ENCODE measurements at places on chromosomes 1 and 21.

DNA sequence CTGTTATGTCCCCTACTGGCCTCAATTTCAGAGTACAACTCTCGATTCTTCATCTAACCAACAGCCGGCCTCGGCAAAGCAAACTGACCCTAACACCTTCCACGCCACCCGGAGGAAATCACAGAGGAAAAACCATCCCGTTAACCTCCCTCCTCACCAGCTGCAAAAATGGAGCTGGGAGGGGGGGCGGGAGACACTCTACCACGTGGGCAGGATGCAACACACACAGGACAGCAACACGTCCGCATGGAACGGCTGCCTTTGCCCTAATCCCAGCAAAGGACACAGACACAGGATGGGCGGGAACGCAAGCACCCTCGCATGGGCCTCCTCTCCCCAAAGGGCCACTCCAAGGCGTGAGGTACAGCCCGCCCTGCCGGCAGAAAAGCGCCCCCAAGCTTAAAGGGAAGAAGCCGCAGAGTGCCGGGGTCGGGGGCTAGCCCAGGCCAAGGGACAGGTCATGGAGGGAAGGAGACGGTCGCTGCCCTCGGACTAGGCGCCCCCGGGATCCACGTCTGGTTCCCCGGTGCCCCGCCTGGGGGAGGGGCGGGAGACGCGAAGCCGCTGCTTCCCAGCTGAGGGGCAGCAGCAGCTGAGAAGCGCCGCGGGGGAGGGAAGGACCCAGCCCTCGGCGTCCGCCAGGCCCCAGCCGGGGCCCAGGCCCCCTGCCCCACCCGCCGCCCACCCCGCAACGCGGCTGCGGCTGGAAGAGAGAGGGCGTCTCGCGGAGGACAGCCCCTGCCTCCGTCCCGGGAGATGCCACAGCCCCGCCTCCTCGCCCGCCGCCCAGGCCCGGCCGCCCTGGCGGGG, 590 bp downstream of the FOXJ3 start:
- DNase-seq: no peak

GRCh38 chr1:113244112-113244820, 146.0 kb upstream of the MAGI3 start:
- DNase-seq: no peak

DNA sequence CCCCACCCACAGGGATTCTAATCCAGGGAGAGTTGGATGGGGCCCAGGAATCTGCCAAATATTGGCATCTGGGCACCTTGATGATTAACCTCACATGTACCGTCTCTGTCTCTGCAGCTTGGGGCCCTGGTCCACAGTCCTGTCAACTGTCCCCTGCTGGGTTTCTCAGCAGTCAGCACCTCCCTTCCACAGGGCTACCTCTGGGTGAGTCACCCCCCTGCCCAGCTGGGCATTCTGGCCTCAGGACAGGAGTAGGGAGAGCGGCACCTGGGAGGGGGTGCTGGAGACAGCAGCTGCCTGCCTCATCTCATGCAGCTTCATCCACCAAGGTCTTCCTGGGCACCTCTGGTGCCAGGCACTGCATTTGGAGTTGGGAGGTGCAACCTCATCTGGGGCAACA, 100.6 kb upstream of the ACTL8 start:
- no peak for DNase-seq

DNA sequence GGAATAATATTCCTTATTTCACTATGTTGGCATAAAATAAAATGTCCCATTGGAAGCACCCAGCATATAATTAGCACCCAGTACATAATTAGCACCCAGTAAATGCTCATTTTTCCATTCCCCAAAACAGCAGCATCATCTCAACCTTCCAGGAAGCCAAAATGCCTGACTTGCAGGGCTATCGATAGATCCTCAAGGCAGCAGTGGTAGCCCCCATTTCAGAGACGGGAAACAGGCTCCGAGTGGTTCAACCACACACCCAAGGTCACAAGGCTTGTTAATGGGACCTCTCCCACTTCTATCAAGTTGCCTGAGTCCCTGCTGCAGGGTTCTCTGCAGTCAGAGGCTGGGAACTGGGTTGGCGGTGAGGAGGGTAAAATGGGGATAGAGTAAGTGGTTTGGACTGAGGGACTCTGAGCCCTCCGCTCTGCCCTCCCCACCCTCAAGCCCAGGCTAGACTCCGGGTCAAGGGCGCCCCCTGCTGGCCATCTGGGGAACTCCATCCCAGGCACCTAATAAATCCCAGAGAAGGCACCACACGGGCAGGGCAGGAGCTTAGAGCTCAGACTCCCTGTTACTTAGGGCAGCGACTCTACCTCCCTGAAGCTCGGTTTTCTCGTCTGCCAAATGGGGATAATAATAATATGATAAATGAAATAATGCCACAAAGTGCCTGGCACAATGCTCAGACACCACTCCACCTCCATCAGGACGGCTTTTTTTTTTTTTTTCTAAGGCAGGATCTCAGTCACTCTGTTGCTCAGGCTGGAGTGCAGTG, 21.9 kb upstream of the LAPTM5 start:
- DNase-seq: peak; percentile 100

GRCh38 chr21:39850333-39850732, 16.9 kb upstream of the PCP4 start:
- no peak for DNase-seq

- DNase-seq: no peak
Measured at GRCh38 chr21:44763050-44763378, 38.6 kb downstream of the UBE2G2 start.

- DNase-seq: no peak
Measured at GRCh38 chr1:43035821-43036741, 77.4 kb upstream of the SLC2A1 start.

DNA sequence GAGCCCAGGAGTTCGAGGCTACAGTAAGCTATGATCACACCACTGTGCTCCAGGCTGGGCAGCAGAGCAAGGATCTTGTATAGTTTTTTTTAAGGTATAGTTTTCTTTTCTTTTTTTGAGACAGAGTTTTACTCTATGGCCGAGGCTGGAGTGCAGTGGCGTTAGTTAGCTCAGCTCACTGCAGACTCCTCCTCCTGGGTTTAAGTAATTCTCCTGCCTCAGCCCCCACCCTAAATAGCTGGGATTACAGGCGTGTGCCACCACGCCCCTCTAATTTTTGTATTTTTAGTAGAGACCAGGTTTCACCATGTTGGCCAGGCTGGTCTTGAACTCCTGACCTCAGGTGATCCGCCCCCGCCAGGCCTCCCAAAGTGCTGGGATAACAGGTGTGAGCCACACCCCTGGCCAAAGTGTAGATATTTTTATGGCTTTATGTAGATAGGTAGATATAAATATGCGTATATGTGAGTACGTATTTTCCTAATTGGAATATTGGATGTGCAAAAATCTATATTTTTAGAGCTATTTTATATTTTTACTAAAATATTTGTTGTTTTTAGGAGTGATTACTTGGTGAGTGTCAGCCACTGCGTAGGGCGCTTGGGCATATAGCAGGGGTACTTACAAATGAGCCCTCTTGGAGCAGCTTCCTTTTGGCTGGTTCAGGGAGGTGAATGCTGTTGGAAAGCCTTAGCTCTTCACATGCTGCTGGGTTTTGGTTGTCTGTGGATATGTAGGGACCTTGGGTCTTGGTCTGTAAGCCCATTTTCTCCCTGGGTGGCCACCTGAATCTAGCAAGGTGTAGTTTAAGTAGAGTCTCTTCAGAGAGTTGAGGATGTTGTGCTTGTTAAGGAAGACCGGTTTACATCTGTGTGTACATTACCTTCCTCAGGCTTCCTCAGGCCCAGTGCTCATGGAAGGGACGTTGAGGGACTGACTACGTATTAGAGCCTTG, 9.5 kb downstream of the KDM4A start:
- DNase-seq: no peak

DNA sequence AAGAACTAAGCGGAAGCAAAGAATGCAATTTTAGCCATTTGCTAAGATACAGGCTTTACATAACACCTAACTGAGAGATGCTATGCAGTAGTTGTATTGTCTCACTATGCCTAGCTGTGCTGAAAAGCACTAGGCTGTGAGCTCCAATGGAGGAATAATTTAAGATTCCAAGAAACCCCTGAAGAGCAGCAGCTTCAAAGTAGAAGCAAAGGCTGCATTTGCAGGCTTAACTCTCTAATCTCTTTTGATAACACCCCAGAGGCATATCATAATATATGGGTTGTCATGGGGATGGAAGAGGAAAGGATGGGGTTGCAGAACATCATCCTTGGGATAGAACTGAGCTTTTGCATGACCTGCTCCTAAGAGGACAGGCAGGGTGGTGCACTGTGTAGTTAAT, 102.0 kb downstream of the ERG start:
- no peak for DNase-seq
